ENCODE measurements at places on chromosomes 6 and 20.
A peak's percentile ranks its signal among the peaks of the same experiment; 100 is the strongest.

- no peak for ATAC-seq
These were observed 9.6 kb downstream of the C20orf203 start for GRCh38 chr20:32664012-32664677.

- ATAC-seq: no peak
These were observed 26.8 kb upstream of the ZNF165 start for GRCh38 chr6:28053584-28053983.

- ATAC-seq: no peak
These were observed 114.4 kb downstream of the FOXC1 start for GRCh38 chr6:1724124-1724523.

- no peak for ATAC-seq
These were observed 49.3 kb upstream of the NNAT start for GRCh38 chr20:37471741-37472235.

- ATAC-seq: no peak
These were observed 17.3 kb downstream of the PPP1R10 start for GRCh38 chr6:30599625-30600324.

DNA sequence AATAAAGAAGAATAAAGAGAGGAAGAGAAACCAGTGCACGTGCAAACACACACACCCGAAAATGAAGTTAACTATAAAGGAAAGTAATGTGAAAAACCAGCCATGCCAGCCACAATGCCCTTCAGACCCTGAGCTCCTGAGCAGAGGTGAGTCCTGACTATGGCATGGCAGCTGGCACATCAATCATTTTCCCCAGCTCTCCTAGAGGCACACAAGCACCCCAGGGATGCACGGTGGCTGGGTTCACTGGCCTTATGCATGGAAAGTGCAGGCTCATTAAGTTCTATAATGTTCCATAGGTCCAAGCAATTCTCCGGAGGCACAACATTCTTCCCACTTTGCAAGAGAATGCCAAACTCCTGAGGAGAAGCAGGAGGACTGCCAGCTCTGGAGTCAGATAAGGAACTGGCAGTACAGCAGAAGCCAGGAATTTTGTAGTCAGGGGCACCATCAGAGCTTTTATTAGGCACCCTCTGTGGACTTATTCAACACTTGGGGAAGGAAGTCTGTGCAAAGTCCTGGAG is 175.0 kb upstream of the PRDM1 start:
- no peak for ATAC-seq

- no peak for ATAC-seq
These were observed 261.4 kb upstream of the JARID2 start for GRCh38 chr6:14984519-14984853.

DNA sequence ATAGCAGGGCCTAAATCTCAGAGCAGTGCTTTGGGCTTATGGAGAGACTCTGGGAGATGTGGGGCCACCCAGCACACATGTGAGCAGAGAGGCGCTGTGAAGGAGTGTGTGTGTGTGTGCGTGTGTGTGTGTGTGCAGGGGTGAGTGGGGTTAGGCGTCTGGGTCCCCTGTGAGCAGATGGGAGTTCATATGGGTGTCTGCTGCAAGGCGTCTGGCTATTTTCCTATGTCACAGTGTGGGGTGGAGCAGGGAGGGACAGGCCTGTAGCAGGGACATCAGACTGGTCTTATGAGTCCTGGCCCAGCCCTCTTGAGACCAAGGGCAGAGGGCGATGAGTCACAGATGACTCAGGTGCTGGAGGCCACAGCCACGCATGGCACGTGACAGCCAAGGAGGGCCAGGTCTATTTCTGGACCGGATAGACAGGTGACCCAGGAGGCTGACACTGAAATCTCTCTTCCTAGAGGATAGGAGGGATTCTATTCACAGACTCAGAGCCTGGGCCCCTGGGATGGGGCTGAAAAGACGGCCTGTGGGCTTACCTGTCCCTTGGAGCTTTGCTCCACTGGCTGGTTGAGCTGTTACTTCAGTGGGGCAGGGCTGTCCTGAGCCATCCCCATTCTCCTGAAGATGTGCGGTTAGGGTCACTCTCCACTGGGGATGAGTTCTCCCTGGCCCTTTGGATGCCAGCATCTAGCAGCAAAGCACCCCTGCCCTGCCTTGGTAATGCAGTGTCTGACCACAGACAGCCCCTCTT is 28.9 kb downstream of the VEGFA start:
- ATAC-seq: peak; percentile 58

DNA sequence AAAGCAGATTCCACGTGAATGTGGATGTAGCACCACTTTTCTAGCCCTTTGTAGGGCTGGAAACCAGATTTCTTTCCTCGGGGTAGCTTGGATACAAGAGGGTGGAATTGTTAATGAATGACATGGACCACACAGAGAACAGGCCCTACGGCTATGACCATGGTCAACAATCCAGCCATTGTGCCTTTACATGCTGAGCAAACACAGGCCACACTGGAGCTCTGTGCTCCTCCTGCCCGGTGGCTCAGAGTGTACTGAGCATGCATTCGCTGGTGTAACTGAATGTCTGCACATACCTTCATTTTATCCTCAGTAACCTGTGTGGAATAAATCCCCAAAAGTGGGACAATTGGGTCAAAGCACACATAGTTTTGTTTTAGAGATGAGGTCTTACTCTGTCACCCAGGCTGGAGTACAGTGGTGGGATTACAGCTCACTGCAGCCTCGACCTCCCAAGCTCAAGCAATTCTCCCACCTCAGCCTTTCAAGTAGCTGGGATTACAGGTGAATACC is 32.8 kb downstream of the LRP11 start:
- ATAC-seq: no peak

GRCh38 chr6:87336367-87336766 is 7.3 kb upstream of the GJB7 start:
- no peak for ATAC-seq

GRCh38 chr20:25672659-25673235 is 23.9 kb downstream of the ZNF337 start:
- ATAC-seq: no peak

DNA sequence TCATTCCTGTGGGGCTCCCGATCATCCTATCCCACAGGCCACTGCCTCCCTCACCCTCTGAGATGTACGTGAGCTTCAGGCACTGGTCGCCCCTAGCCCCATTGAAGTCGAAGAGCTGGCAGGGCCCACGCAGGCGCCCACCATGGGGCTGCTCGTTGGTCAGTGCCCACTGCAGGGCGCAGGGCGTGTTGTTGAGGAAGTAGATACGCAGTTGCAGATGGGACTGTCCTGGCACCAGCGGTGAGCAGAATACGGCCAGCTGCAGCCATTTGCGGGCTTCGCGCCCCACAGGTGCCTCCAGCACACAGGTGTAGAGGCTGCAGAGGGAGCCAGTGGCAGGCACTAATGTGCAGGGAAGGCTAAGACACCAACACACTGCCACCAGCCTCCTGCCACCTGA is 6.2 kb downstream of the UNC5CL start:
- no peak for ATAC-seq

DNA sequence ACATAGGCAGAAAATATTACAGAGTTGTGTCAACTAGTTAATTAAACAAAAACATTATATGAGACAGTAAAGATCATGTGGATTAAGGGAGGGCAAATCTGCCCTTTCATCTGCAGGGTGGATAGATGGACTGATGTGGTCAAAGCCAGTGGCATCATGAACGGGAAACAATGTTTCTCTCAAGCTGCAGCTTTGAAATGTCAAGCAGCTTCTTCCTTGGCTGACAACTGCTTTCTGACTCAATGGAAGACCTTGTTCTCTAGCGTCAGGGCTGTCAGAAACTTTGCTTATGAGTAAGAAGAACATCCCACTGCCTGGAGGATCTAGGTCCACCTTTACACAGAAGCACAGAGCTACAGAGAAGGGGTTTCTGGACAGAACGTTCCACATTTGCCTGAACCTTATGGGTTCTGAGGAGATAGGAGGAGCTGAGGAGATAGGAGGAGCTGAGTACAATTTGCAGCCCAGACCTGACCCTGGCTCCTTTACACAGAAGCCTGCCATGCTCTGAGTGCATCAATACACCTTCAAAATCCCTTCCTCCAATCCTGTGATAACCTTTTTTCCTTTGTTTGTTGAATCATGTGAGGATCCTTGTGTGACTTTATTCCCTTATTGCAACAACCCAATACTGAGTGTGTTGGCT is 6.1 kb downstream of the CST5 start:
- no peak for ATAC-seq

DNA sequence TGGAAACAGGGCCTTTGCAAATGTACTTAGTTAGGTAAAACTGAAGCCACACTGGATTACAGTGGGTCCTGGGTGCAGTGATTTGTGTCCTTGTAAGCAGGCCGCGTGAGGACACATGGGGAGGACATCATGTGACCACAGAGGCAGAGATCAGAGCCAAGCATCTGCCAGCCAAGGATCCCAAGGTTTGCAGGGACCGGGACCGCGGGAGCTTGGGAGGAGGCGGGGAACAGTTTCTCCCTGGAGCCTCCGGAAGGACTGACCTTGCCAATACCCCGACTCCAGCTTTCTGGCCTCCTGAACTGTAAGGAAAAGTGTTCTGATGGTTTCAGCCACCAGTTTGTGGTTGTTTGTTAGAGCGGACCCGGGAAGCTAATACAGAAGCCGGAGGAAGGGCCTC is 500.9 kb downstream of the PREX1 start:
- ATAC-seq: no peak

- ATAC-seq: no peak
These were observed 83.2 kb upstream of the FOXC1 start for GRCh38 chr6:1526398-1527072.

- no peak for ATAC-seq
These were observed 485.4 kb downstream of the CDKAL1 start for GRCh38 chr6:21019614-21020013.

DNA sequence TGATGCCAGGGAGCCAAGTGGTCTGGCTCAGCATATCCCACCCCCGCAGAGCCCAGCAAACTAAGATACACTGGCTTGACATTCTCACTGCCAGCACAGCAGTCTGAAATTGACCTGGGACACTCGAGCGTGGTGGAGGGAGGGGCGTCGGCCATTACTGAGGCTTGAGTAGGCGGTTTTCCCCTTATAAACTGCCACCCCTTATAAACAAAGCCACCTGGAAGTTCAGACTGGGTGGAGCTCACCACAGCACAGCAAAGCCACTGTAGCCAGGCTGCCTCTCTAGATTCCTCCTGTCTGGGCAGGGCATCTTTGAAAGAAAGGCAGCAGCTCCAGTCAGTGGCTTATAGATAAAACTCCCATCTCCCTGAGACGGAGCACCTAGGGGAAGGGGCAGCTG is 19.4 kb downstream of the TINAG start:
- ATAC-seq: no peak

DNA sequence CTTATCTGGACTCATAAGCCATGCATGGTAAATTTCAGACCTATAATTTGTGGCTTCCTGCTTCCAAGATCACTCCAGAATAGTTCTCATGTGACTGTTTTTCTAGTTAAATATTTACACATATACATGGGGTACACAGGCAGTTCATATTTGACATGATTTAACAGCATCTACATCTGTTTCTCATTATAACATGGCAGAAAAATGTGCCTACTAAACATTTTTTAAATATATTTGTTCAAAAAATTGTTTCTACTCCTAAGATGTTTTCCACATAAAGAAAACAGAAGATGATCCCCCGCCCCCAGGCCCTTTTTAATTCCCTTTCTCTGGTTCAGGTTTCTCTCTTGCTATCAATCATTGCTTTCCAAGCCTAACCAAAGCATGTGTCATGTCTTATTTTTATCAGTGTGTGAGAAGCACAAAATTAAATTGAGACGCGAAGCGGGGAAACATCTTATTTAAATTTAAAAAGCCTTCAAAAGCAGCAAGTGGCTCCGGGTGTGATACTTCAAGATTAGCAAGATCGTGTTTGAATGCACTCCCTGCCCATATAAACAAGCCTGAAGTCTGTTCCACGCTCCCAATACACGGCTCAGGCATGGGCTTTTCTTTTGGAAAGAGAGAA is 37.3 kb downstream of the IPCEF1 start:
- ATAC-seq: no peak

DNA sequence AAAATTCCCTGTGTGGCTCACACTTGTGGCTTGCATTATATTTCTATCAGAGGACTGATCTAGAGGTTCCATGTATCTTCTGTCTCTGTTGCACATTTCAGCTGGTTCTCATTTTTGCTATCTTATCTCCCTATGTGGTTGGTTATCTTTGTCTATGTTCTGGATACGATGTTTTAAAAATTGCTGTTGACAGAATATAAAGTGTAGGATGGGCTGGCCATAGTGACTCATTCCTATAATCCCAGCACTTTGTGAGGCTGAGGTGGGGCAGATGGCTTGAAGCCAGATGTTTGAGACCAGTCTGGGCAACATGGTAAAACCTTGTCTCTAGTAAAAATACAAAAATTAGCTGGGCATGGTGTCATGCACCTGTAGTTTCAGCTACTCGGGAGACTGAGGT is 9.9 kb upstream of the ULBP3 start:
- ATAC-seq: no peak

DNA sequence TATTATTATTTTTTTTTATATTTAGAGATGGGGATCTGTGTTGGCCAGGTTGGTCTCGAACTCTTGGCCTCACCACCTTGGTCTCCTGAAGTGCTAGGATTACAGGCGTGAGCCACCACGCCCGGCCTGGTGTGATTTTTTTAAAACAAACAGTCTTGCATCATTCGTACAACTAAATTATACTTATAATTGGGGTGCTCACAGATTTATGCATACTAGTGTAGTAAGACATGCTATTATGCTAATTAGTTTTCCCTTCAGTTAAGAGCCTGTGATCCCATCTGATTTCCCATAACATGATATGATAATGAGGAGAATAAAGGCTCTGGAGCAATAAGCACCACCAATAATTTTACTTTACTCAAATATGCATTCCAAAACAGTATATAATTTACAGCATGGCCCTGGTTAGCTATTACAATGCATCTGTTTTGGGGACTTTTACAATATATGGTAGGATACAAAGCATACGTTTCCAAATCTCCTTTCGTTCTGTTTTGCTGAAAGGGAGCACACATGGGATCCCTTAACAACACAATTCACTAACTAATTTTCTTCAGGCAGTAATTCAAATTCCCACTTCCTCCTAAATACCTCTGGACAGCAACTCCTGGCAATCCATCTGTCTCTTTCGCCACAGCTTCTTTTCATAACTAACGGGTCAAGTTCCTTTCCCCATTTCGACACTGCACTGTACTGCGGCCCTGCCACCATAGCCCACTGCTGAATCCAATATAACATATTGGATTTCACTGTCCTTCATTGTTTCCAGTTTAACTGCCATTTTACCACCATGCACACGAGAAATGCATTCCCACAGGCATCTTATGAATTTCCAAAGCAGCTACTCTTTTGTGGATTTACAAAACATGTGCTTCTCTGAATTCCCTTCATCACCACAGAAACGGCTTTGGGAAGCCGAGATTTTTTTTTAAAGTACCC is 1.7 kb downstream of the NUDT3 start:
- ATAC-seq: no peak

DNA sequence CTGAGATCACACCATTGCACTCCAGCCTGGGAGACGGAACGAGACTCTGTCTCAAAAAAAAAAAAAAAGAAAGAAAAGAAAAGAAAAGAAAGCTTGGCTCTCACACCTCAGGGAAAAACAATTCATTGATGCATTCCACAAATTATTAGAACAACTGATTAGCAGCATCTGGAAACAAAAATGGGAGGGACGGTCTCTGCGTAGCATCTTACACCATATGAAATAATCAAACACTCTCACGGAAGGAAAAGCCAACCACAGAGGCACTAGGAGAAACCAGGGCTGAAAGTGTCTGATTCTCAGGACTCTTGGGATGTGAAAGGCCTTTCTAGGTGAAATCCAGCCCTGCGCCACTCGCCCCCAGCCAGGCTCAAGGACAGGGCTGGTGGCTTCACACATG is 2.3 kb upstream of the HELZ2 start:
- no peak for ATAC-seq
